Mesendoderm (in vitro differentiated cells): ENCODE measurements at places on chromosomes 4 and X.

GRCh38 chr4:109945056-109945455 is 32.4 kb downstream of the EGF start:
- no peak for DNase-seq

- no peak for DNase-seq
Measured at GRCh38 chr4:112721627-112722026, 84.7 kb downstream of the LARP7 start.

- no peak for DNase-seq
Measured at GRCh38 chrX:27964432-27964831, 16.8 kb downstream of the DCAF8L1 start.

DNA sequence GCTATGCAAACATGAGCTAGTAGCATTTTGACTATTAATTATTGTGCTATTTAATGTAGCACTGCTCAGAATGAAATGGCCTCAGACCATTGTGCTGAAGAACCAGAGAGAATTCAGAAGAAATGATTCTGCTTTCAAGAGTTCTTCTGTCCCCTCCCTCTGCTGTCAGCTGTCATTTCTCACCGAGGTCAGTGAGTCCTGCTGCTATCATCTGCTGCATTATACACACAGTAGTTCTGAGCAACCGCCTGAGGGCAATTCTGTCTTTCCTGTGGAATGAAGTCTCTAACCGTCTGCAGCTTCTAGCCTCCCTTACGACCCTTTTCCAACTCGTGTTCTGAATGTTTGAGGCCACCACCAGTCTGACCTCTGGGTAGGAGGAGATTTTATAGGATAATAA is 249.4 kb downstream of the HNRNPD start:
- DNase-seq: peak; percentile 37

DNA sequence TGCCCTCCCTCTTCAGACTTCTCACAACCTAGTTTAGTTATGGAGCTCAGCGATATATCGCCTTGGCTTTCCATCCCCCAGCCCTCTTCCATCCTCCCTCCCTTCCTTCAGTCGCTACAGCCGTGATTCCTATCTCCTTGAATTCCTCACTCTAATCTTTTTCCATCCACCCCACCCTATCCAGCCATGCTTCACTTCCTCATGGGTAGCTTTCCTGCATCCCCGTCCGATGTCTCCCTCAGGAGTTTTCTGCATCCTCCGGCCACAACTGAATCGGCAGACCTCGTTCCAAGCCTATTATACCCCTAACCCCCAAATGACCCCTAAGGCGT is 456 bp downstream of the SNX12 start:
- DNase-seq: peak; percentile 65

DNA sequence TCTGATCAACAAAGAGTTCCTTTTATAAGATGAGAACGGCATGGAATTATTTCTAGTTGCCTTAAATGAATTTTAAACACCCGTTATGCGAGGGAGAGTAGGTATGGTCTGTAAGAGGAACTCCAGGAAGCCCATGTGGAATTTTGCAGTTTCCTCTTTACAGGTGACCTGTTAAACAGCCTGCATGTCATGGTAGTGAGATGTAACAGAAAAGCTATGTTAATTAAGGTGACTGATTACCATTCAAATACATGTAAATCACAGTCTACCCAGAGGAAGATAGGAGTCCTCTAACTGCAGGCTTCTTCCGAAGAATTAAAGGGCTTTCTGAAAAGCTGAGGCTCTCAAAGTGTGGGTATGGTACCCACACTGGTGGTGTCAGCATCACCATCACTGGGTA is 163.6 kb downstream of the CBR4 start:
- DNase-seq: peak; percentile 75

DNA sequence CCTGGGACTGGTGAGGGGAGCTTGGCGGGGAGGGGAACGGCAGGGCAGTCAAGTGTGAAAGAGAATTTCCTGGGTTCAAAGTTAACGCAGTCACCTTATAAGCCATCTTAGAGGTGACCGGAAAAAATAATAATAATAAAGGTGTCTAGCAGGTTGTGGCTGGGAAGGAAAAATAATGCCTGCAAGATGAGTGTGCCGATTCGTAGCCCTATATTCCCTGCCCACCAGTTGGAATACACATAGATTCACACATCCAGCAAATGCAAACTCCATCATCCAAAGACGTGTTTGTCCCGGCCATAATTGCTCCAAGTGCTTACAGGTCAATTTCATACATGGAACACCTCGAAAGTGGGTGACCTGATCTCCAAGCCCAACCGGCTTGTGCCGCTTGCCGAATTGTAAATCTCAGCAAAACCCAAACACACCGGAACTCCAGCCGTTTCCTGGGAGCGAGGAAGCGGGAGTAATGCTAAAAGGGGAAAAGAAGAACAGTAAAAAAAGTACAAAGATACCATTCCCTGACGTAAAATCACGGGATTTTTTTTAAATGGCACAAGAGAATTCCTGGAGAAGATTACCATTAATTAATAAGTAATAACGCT is 1.3 kb upstream of the FAT1 start:
- peak; percentile 66 for DNase-seq

GRCh38 chrX:136812286-136812685 is 31.6 kb upstream of the ARHGEF6 start:
- DNase-seq: no peak

DNA sequence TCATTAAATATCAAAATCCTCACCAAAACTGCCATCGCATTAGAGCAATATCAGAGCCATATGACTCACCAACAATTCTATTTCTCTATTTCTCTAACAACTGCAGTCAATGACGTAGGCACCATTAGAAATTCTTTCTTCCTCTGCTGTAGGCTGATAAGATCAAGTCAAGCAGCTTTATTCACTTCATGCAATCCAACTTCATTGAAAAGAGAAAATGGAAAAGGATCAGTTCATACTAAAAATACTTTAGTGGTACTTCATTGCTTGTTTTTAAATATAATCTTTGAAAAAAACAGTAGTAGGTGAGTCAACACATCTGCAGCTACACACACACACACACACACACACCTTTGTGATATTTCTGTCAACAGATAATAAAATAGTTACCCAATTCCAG is 345.3 kb upstream of the TENM3 start:
- no peak for DNase-seq

- DNase-seq: peak; percentile 68
Measured at GRCh38 chr4:46931981-46932380, 22.9 kb upstream of the COX7B2 start.

- no peak for DNase-seq
Measured at GRCh38 chrX:67635424-67635823, 91.6 kb downstream of the AR start.

GRCh38 chrX:124931241-124931640 is 388.4 kb upstream of the TEX13C start:
- no peak for DNase-seq

DNA sequence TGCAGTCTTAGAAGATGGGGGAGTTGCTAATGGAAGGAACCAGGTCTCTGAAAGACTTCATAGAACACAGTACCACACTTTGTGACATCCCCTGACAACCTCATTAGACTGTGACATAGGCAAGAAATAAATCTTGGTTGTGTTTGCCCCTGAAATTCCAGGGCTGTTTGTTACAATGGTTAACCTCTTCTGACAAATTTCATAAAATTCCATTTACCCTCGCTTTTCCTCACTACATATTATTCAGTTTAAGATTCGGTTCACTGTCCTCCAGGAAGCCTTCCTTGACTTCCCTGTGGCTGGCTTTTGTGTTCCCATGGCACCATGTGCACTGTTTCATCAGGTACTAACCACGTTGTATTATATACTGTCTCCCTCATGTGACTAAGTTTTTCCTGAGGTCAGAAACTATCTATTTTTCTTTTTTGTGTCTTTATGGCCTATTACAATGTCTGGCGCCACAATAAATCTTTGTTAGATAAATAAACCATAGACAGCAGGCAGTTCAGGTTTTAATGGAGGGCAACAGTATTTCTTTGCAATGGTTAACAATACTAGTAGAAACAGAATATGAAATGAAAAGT is 54.2 kb downstream of the ATXN3L start:
- no peak for DNase-seq

GRCh38 chr4:37993806-37994205 is 33.6 kb downstream of the PTTG2 start:
- peak; percentile 73 for DNase-seq

DNA sequence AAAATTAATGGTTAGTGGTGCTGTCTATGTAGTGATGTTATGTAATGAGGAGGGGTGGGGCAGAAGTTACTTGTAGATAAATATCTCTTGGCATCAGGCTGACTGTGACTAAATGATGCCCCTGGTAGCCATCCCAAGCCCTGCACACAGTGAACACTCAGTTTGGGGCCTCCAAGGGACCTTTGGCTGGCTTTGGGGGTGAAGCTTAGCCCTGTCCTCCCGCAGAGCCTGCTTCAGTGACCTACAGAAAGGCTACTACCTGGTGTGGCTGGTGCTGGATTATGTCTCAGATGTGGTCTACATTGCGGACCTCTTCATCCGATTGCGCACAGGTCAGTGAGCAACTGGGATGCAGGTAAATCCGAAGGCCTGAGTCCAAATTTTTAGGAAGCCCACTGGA is 7.8 kb downstream of the CNGA2 start:
- no peak for DNase-seq

- DNase-seq: no peak
Measured at GRCh38 chr4:24282446-24282845, 301.9 kb downstream of the DHX15 start.

DNA sequence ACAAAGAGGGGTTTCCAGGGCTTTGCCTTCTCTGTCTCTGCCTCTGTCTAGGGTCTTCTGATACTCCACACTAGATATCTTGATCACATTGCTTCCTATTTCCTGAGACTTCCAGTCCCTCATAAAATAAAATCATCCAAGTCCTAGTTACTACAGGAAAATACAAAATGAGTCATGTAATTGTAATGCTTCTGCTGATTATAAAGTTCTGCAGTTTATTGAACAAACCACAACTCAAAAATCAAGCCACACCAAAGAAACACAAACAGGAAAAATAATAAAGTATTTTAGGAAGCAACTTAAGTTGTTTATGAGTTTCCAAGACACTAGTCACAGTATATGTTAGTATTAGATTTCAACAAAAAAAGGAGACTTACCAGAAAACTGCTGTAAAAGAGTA is 695.1 kb upstream of the GALNTL6 start:
- no peak for DNase-seq

DNA sequence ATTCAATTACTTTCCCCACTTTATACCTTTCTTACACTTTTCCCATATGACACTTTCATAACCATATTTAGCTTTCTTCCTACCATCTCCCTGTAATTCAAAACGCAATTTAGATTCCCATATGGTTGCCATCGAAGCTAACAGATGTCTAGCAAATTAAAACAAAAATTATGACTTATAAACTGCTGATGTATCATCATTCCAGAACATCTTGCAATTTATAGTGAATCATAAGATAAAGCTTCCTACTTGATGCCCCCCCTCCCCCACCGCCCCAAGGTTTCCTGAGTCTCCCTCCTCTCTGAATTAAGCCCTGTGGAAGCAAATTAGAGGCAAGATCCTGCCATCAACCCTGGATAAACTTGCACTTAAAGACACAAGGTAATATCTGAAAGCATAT is 5.4 kb downstream of the TSPAN5 start:
- no peak for DNase-seq

- no peak for DNase-seq
Measured at GRCh38 chrX:11541510-11541909, 124.2 kb downstream of the ARHGAP6 start.

DNA sequence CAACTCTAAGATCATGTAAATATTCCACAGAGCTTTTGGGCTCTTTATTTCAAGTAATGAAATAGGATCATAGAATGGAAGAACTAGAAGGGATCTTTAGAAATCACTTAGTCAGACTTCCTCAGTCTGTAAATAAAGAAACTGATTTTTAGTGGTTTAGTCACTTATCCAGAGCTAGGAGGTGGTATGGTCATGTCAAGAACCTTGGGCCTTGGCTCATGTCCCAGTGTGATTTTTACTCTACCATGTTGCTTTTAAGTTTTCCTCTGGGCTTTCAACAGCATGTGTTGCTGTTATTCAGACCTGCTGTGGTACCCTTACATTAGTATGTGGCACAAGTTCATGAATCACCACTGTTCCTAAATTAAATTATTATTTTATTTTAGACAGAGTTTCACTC is 184.9 kb downstream of the FRAS1 start:
- DNase-seq: no peak

DNA sequence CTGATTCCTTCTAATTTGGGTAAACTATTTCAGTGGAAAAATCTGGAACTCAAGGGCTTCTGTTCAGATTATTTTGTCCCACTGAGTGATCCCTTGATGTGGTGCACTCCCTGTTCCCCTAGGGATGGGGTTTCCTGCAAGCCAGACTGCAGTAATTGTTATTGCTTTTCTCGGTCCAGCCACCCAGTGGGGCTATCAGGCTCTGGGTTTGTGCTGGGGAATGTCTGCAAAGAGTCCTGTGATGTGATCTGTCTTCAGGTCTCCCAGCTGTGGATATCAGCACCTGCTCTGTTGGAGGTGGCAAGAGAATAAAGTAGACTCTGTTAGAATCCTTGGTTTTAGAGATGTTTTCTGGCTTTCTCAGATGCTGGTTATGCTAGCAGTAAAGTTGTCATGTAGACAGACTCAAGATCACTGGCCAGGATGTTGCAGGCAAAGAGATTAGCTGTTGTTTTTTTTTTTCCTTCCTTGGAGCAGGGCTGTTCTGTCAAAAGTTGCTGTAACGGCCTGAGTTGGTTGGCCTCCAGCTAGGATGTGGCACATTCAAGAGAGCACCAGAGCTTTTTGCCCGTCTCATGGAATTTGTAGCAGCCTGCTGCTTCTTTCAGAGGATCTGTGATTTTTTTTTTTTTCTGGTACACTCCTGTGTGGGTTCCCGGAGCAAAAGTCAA is 1314.0 kb downstream of the PCDH19 start:
- no peak for DNase-seq

DNA sequence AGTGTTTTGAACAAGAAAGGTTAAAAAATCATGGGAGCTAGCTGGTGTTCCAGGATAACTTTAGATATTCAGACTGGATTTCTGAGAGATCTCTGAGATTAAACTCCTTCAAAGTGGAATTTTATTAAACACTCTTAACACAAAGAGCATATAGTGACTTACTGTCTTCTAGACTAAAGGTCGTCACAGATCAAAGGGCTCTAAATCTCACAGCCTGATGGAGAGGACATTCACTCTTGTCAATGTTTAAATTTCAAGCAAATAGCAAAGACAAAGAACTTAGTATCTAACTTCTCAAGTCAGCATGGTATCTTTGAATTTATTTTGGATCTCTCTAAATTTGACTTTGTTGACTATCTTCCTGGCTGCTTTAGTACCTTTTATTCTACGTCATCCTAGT is 53.7 kb upstream of the NUDT6 start:
- DNase-seq: no peak

GRCh38 chrX:154541896-154542722 is 4.5 kb downstream of the G6PD start:
- peak; percentile 63 for DNase-seq

- DNase-seq: peak; percentile 94
Measured at GRCh38 chr4:139603576-139604410, 47.8 kb upstream of the SETD7 start.

DNA sequence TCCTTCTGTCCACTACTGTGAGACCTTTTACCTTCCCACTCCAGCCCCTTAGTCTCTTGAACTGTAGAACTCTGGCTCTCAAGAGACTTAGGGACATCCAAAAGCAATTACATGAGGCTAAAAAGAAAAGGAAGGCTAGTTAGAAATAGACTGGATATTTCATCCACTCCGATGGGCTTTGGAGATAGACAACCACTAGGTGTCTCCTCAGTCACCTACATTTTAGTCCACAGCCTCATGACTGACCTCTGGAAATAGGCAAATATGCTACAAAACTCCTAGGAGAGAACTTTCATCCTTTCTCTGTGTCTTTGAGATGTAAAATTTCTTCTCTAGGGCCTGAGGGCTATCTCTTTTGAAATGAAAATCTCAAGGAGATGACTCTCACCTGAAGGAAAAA is 45.1 kb upstream of the LAMP2 start:
- peak; percentile 42 for DNase-seq

GRCh38 chr4:74410272-74410671 is 34.7 kb upstream of the AREG start:
- peak; percentile 72 for DNase-seq
